ENCODE measurements at places on chromosomes 7 and 10.
A peak's percentile ranks its signal among the peaks of the same experiment; 100 is the strongest.

DNA sequence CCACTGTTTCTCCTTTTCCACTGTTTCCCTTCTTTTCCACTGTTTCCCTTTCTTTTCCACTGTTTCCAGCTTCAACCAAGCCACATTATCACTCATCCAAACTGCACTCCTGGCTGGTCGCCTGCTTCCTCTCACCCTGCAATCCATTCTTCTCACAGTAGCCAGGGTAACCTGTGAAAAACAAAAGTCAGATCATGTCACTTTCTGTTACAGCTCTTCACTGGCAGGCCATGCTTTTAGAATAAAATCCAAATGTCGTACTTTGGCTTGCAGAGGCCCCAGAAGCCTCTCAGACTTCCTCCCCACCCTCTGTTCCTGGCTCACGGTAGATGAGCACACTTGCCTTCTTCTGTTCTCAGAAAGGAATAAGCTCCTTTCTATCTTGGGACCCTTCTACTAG, 33.9 kb downstream of the STARD3NL start:
- no peak for DNase-seq

DNA sequence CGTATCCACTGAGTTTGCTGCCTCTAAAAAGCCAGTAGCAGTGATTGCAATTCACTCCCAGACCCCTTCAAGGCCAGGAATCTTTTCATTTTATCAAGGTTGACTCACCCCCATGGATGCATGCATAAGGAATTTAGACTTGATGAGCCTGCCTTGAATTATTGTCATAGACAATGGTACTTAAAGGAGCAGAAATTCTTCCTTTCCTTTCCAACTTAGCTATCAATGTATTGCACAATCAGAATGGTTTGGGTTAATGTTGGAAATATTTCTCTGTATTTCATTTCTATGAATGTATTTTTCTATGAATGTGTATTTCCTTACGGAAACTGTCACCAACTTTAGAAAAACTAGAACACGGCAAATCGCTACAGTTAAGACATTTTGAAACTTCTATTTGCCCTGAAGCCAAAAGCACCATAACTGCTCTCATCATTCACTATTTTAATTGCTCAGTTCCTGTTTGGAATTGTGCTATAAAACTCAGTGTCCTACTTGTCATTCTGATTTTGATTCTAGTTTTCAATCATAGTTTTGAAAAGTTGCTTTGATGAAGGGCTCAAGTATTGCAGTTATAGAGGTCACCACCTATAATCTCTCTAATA, 355.7 kb upstream of the AKR1E2 start:
- DNase-seq, result no peak

GRCh38 chr7:93817526-93817925, 73.0 kb downstream of the TFPI2 start:
- DNase-seq, result peak; percentile 11

DNA sequence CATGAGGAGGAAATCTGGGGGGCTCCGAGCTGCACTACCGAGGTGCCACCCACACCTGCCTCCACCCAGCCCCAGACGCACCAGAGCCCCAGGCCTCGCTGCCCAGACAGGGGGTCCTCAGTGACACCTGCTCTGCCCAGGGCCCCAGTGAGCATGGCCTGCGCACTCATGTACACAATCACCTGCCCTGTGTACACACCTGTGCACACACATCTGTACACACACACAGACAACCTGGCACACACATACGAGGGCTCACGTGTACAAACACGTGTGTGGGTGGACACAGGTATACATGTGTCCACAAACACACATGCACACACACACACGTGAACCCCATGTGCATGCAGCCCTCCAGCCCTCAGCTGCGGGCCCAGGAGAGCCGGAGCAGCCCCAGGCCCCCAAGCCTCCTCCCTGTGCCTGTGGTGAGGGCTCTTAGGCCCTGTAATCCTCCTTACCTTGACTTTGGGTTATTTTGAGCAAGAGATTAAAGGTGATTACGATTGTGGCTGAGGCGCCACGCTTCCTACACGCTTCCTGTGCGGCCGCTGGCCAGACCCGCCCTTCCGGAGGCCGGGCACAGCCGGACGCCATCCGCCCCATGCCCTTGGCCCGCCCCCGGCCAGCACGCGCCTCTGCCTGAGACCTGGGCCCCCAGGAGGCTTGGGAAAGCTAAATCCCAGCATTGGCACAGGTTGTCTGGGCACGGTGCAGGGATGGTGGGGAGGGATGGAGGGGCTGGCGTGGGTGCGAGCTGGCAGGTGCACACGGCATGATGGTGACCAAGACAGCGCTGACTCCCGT, 71.9 kb downstream of the ELFN1 start:
- DNase-seq, result peak; percentile 31

- DNase-seq, result no peak
These were observed 41.6 kb downstream of the DNAJB9 start for GRCh38 chr7:108611268-108611667.

DNA sequence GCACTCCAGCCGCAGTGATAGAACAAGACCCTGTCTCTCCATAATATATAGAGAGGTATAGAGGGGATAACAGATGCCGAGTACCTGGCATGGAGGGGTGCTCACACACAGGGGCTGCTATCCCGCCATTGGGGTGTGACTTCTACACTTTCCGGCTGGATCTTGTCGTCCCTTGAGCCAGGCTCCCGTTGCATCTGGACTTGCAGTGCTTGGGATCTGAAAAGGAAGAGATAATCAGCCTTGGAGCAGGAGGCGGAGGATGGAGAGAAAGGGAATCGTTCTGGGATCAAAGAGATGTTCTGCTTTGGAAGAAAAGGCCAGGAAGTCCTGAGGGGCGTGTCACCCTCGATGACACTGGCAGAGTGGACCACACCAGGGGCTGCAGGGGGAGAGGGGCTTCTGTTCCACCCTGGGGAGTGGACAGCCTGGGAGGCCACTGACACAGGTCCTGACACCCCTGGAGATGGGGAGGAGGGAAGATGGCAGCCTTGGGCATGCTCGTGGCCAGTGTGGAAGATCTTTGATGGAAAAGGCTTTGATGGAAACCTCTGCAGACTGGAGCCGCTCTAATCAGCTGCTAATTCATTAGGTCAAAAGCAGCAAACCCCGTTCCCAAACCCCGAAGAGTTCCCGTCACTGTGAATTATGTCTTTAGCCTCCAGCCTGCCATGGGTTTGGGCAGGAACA, 85.1 kb downstream of the CARD11 start:
- DNase-seq, result no peak

DNA sequence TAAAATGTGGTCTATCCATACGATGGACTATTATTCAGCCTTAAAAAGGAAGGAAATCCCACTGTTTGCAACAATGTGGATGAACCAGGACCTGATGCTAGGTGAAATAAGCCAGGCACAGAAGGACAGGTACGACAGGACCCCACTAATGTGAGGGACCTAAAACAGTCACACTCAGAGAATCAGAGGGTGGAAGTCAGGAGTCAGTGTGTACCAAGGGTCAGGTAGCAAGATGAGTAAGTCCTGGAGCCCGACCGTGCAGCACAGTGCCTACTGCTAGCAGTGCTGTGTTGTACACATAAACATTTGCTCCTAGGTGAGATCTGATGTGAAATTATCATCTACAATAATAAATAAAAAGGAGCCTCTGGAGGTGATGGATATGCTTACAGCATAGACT, 322.3 kb downstream of the GLRX3 start:
- no peak for DNase-seq

- DNase-seq, result no peak
These were observed 177.4 kb upstream of the PLXDC2 start for GRCh38 chr10:19638896-19639233.

DNA sequence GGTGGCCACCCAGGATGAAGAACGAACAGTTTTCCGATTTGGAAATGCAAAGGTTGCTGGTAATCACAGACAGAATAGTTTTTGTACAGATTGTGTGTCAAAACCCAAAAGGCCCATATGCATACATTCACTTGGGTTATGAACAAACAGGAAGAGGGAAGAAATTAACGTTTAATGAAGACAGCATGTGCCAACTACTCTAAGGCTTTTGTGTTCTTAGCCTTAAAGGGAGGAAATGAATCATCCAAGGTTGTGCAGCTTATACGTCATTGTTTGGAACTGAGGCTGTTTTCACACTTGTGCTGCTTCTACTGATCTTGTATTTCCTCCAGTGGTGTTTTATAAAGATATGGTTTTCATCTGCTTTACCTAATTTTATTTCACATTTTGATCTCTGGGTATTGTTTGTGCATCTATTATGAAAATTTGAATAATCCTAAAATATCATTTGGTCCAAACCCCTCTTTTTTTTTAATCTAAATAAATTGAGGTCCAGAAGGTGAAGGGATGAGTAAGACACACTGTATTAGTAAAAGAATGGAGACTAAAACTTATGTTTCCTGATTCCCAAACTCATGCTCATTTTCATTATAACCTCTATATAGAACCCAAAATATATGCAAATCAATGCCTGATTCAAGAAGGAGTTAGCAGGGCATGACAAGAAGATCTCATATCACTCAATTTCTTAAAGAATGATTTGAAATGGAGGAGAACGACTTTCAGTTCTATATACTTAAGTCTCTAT, 373.1 kb downstream of the THSD7A start:
- DNase-seq, result peak; percentile 24

DNA sequence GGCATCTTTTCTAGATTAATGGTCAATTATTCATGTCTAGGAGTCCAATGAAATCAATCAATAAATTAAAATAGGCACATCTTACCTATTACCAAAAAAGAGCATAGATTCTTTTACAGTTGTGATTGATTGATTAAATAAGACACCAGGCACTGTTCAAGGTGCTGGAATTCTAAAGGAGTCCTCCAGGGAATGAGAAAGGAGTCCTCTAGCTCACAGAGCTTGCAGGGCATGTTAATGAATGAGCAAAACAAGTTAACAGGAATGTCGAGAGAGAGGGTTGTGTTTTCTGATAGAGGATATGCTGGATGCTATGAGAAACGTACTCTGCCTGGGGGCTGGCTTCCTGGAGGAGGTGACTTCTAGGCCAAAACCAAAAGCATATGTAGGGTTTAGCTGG, 191.4 kb downstream of the BMPER start:
- DNase-seq, result no peak

DNA sequence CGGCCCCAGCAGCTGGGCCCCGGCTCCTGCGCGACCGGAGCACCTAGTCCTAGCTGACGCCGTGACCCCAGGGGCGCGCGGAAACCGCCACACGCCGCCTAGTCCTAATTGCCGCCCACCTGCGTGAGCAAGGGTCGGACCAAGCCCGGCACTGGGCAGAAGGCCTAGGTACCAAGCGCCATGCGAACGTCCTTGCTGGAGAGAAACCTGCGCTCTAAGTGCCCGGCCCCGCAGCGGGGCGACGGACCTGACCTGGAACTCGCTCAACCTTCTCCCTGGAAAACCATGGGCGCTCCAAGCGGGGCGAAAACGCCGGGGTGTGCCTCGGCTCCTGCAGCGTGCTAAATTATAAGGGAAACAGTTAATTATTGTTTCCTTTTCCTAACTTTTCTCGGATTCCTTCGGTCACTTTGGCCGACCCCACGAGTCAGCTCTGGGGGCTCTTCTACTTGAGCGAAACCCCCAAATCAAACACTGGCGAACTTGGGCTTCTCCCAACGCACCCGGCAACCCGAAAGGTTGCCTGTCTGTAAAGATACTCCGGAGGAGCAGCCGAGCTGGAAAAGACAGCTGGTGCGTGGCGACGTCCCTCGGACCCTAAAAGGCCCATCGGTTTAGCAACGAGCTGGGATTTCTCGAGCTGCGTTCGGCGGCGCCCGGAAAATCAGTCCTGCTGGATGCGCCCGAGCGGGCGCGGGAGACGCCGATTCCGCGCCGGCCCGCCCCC, 5.3 kb upstream of the EBF3 start:
- DNase-seq, result no peak

- DNase-seq, result peak; percentile 54
These were observed 143.3 kb downstream of the TES start for GRCh38 chr7:116353647-116354046.

DNA sequence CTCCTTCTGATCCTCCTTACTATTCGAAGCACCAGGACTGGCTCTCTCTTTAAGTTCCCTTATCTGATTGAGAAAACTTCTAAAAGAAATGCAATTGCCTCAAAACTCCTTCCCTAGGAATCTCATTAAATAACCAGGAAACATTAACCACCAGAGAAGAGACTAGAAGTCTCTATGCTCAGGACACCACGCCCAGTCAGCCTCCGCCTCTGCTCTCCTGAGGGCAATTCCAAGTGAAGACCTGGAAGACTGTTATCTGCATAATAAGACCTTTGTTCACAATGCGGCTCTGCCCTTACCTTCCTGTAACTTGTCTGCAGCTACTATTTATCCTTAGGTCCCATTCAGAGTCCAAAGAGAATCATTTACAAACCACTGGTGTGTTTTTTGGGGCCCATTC, 78.8 kb downstream of the ELMO1 start:
- DNase-seq, result no peak

- no peak for DNase-seq
These were observed 7.5 kb upstream of the PODXL start for GRCh38 chr7:131563918-131564317.

DNA sequence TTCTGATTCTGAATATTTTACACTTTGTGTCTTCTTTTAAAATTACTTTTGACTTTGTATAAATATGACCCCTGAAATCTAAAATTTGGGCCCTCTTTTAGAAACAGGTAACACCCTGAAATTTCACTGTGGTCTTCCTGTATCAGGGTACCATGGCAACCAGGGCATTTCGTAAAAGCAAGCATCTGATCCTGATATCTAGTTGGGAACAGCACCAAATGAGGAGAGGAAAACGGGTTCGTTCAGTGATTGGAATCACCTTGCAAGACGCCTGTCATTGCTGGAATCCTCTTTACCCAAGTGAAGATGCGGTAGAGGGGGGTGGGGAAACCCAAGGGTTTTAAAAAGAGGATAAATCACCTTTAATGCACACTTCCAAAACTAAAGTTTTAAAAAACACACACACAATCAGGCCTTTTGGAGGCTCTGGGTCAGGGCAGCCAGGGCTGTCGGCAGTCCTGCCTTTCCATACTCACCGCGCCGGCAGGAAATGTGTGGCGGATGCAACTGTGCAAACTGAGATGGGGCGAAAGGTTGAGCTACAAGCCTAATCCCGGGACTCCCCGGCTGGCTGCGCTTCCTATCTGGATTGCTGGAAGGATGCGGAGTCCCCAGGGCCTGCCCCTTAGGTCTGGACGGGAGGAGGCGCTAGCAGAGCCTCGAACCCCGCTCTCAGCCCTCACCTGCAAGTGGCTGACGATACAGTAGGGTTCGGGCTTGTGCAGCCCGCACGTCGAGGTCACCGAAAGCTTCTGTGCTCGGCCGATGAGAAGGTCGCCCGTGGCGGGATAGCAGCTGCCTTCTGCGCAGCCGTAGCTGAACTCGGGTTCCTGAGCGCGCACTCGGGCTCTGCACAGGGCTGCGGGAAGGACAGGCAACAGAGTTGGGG, 1.8 kb downstream of the LAMB1 start:
- DNase-seq, result peak; percentile 44

DNA sequence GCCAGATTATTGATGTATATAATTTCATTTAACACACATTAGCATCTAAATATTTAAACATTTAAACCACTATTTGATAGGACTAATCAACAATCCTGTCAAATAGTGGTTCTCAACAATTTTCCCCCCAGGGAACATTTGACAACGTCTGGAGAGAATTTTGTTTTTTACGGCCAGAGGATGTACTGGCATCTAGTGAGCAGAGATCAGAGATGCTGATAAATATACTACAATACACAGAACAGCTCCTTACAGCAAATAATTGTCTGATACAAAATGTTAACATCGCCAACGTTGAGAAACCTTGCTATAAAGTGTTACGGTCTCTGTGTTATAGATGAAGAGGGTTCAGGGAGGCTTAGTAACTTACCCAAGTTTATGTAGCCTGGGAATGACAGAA, 25.0 kb upstream of the TMEM229A start:
- no peak for DNase-seq
